Sigmoid colon (tissue), 7 donors: ENCODE measurements at places on chromosomes 3 and 15. TPM values are rescaled to one million over a fixed set of nuclear protein-coding genes. Genes with fewer than 3 reads are reported as not detected.

SNTN gene
- not detected for polyA plus RNA-seq

NECTIN3 gene
- 9.8 TPM for polyA plus RNA-seq

ACTRT3 gene
- polyA plus RNA-seq: 1.2 TPM

STRIT1 gene
- not detected for polyA plus RNA-seq

MFSD1 gene
- 54.1 TPM for polyA plus RNA-seq

SLC33A1 gene
- polyA plus RNA-seq: 3.0 TPM

ST8SIA2 gene
- polyA plus RNA-seq: 0.23 TPM

DUOXA2 gene
- 1.4 TPM for polyA plus RNA-seq

CAV3 gene
- not detected for polyA plus RNA-seq
